Epithelial cell of alveolus of lung (primary cell): ENCODE measurements at places on chromosomes 5 and 9. TPM values are rescaled to one million over a fixed set of nuclear protein-coding genes. Genes with fewer than 3 reads are reported as not detected.

UBAP2 gene
- total RNA-seq: 14.5 and 21.1 TPM in 2 replicates

HSPB3 gene
- total RNA-seq: 2.9 TPM in 1 of 2 replicates, not detected in the other

TMEM174 gene
- not detected in 2 replicates for total RNA-seq

LCN9 gene
- not detected in 2 replicates for total RNA-seq

CDC20B gene
- under 0.01 TPM in 1 of 2 replicates, not detected in the other for total RNA-seq

C8G gene
- total RNA-seq: not detected in 2 replicates

PCDHA11 gene
- total RNA-seq: not detected in 2 replicates

OLFML2A gene
- 15.8 and 89.3 TPM in 2 replicates for total RNA-seq

ITGA2 gene
- total RNA-seq: 14.7 and 60.5 TPM in 2 replicates

SERF1A gene
- total RNA-seq: 14.0 and 18.7 TPM in 2 replicates

RNF130 gene
- total RNA-seq: 25.3 and 56.7 TPM in 2 replicates

MUSK gene
- total RNA-seq: under 0.01 and 0.40 TPM in 2 replicates

IFNB1 gene
- total RNA-seq: not detected in 2 replicates

KIF24 gene
- 2.1 and 2.5 TPM in 2 replicates for total RNA-seq

SPINK1 gene
- total RNA-seq: 0.26 TPM in 1 of 2 replicates, not detected in the other
